Thymus (tissue), 14 donors: ENCODE measurements at places on chromosomes 5 and 9. TPM values are rescaled to one million over a fixed set of nuclear protein-coding genes. Genes with fewer than 3 reads are reported as not detected.

Gene CCDC192
- polyA plus RNA-seq, result 0.11 TPM

DNA sequence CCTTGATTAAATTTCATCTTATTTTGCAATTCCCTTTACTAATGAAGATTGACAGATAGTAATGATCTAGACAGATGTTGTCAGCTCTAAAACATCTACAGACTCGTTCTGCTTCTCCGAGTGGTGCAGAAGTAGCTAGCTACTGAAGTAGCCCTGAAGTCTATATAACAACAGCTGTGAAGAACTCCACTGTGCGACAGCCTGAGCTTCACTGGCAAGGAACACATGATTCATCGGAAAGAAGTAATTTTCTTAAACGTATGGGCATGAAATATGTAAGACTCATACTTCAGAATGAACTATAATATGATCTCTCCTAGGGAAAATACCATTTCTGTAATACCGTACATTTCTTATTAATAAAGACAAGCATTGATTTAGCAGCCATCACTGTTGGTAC, 96.2 kb downstream of the TRPM3 start:
- H3K4me1 ChIP-seq, result no peaks in the 10 kb centered on the region
- DNase-seq, result no peak
- H3K36me3 ChIP-seq, result no peaks in the 10 kb centered on the region
- no peak overlapping the region for H3K27ac ChIP-seq
- H3K27me3 ChIP-seq, result no peaks in the 10 kb centered on the region

Gene COL5A1
- 3.2 TPM for polyA plus RNA-seq

- H3K36me3 ChIP-seq, result no peaks in the 10 kb centered on the region
- DNase-seq, result no peak
- no peak overlapping the region for H3K4me3 ChIP-seq
- no peaks in the 10 kb centered on the region for H3K27me3 ChIP-seq
Measured at GRCh38 chr9:96460470-96460869, 10.5 kb downstream of the HABP4 start.

- H3K27me3 ChIP-seq, result no peaks in the 10 kb centered on the region
- DNase-seq, result no peak
Measured at GRCh38 chr9:135227641-135228251, 140.3 kb downstream of the OLFM1 start.

- no peak for DNase-seq
- H3K4me3 ChIP-seq, result no peak overlapping the region
- H3K36me3 ChIP-seq, result peaks cover 39% of the 10 kb centered on the region
- H3K27ac ChIP-seq, result no peak overlapping the region
- H3K27me3 ChIP-seq, result no peaks in the 10 kb centered on the region
Measured at GRCh38 chr5:1460054-1460682, 14.9 kb upstream of the SLC6A3 start.

Gene SLC1A1
- polyA plus RNA-seq, result 0.59 TPM

DNA sequence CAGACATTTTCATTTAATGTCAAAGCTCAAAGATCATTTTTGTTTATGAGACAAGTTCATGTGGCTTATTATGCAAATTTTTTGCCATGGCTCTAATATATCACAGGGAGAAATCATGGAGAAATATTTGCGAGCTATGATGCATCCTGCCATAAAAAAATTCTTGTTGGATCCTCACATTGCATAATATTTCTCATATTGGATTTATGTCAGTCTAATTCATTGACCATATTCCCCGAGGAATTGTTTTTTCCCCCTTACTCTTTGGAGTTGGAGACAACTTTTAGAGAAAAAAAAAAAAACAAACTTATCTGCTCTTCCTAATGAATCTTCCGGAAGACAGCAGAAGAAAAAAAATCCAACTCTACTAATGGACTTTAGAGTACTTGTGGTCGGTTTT, 4.3 kb downstream of the ZNF462 start:
- no peak overlapping the region for H3K4me3 ChIP-seq
- no peaks in the 10 kb centered on the region for H3K36me3 ChIP-seq
- H3K27ac ChIP-seq, result no peak overlapping the region
- H3K27me3 ChIP-seq, result peaks cover under 1% of the 10 kb centered on the region

DNA sequence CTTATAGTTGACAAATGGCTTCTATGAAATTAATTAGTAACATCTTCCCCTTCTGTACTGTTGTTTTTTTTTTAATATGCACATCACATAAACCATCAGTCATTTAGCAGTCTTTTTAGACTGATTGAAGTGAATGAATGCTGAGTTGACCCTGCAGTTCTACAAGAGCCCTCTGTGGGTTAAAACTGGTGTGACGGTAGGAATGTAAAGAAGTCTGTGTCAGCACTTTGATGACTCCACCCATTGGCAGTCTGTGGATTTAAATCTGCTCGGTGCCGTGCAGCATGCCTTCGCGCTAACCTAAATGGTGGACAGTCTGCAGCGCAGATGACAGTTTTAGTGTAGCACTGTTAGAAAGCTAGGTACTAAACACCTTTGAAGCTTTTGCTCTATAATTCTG, 3.1 kb downstream of the GTF3C4 start:
- H3K4me3 ChIP-seq, result no peak overlapping the region
- peak; percentile 19 for DNase-seq
- no peak overlapping the region for H3K27ac ChIP-seq
- peaks cover 18% of the 10 kb centered on the region for H3K4me1 ChIP-seq

Gene MCIDAS
- polyA plus RNA-seq, result 0.11 TPM

GRCh38 chr9:132873403-132873802, 4.7 kb downstream of the AK8 start:
- H3K27ac ChIP-seq, result no peak overlapping the region
- peaks cover 7% of the 10 kb centered on the region for H3K4me1 ChIP-seq
- H3K36me3 ChIP-seq, result no peaks in the 10 kb centered on the region
- H3K4me3 ChIP-seq, result no peak overlapping the region
- DNase-seq, result no peak

DNA sequence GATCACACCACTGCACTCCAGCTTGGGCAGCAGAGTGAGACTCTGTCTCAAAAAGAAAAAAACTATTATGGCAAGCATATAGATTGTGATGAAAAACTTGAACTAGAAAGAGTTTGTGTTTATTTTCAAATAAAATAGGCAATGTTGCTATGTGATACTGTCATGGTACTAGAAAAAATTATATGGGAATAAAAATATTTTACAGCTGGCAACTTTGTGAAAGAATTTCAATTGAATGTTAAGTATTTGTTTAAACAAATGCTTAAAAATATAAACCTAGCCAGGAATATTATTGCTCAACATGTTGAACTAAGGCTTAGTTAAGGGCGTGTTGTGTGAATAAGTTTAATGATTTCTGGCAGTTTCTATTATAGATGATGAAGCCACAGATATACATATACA, 31.7 kb downstream of the HSDL2 start:
- H3K4me3 ChIP-seq, result no peak overlapping the region
- no peak for DNase-seq
- no peaks in the 10 kb centered on the region for H3K27me3 ChIP-seq

Gene SET
- polyA plus RNA-seq, result 177 TPM

Gene PLEKHG4B
- polyA plus RNA-seq, result 0.64 TPM

DNA sequence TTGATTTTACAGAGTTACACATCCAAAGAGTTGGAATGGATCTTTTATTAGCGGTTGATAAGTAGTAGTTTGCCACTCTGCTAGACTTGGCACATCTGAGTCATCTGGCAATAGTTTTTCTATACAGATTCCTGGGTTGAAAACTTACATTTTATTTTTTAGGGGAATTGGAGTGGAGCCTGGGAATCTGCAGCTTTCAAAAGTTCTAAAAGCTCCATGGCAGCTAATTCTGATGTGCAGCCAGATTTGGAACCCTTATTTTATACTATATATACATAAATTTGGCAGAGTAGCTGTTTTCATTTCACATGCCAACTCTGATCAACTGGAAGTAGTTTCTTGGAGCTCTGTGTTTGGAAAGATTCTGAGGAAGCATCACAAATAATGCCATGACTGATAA, 715.5 kb downstream of the TLR4 start:
- H3K4me3 ChIP-seq, result no peak overlapping the region
- H3K27me3 ChIP-seq, result no peaks in the 10 kb centered on the region
- H3K4me1 ChIP-seq, result no peaks in the 10 kb centered on the region

Gene ZDHHC11B
- 2.2 TPM for polyA plus RNA-seq

Gene LCN9
- polyA plus RNA-seq, result not detected

DNA sequence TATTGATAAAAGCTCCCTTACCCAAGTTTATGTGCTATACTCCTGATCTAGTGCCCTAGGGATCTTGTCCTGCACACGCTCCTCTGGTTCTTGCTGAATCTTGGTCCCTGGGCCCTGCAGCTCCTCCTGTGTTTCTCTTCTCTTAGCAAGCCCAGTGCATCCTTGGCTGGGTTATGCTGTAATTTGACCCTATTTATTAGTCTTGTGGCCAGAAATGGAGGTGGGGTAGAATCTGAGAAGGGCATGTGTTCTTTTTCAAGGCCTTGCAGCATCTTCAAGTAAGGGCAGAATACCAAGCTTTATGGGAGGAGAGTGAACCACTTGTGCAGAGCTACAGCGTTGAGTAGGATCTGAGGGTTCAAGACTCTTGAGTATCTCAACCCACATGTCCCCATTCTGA, 366.8 kb downstream of the FAM170A start:
- no peak overlapping the region for H3K27ac ChIP-seq
- no peaks in the 10 kb centered on the region for H3K27me3 ChIP-seq
- no peak for DNase-seq
- H3K4me1 ChIP-seq, result no peaks in the 10 kb centered on the region
- no peak overlapping the region for H3K4me3 ChIP-seq

DNA sequence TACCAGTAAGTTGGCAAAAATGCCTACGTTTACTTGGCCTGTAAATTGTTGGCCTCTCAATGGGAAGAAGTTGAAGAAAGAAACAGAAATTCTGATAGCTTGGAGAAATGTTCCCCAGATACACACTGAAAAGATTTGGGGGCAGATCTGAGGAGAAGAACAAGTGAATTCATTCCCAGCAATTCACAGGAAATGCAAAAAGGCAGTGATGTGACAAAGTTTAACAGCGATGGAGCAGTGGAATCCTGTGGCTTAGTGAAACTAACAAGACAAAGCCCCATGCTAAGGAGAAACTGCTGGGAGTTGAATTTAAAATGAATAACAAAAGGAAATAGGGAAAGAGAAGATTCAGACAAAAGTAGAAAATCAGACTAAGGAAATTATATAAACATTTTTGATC, 213.2 kb upstream of the EDIL3 start:
- H3K36me3 ChIP-seq, result no peaks in the 10 kb centered on the region
- no peaks in the 10 kb centered on the region for H3K4me1 ChIP-seq
- H3K27me3 ChIP-seq, result no peaks in the 10 kb centered on the region
- H3K4me3 ChIP-seq, result no peak overlapping the region
- DNase-seq, result no peak

DNA sequence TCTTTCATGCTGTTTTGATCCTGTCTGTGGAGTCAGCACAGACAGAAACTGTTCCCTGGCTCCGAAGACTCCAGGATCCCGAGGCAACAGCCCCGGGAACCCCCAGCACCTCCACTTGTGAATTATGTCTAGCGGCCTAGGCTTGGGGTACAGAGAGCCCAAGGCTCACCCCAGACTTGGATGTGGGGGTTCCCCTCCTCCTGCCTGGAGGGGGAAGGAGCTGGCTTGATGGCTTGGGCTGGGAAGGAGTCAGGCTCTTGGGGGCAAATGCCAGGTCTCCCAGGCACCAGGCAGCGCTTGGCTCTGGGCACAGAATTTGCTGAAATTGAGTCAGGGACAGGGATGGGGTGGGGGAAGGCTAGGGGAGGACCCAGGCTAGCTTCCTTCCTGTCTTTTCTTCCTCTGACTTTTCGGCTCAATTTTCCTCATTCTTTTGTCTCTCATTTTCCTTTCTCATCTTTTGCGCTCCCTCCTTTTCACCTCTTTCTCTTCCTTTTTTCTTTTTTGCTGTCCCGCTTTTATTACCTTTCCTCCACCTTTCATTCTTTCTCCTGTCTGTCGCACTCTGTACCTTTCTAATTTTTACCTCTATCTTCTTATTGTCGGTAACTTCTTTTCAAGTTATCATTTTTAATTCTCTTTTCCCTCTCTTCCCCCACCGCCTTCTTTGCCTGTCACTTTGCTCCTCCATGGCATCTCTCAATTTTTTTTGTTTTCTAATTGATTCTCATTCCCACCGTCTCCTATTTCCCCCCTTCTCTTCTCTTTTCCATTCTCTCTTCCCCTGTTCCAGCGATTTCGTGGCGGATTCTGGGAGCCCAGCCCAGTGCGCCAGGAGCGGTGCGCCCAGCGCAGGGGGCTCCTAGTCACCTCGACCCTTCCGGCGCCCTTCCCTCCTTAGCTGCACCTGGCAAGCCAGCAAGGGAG, 10.5 kb downstream of the MSX2 start:
- no peak overlapping the region for H3K4me3 ChIP-seq
- no peaks in the 10 kb centered on the region for H3K4me1 ChIP-seq
- DNase-seq, result no peak
- H3K27ac ChIP-seq, result no peak overlapping the region
- peaks cover 77% of the 10 kb centered on the region for H3K27me3 ChIP-seq

GRCh38 chr9:113886466-113886865, 10.4 kb downstream of the ZNF618 start:
- DNase-seq, result no peak
- H3K36me3 ChIP-seq, result no peaks in the 10 kb centered on the region
- peaks cover 9% of the 10 kb centered on the region for H3K4me1 ChIP-seq
- no peak overlapping the region for H3K4me3 ChIP-seq
- H3K27me3 ChIP-seq, result no peaks in the 10 kb centered on the region

DNA sequence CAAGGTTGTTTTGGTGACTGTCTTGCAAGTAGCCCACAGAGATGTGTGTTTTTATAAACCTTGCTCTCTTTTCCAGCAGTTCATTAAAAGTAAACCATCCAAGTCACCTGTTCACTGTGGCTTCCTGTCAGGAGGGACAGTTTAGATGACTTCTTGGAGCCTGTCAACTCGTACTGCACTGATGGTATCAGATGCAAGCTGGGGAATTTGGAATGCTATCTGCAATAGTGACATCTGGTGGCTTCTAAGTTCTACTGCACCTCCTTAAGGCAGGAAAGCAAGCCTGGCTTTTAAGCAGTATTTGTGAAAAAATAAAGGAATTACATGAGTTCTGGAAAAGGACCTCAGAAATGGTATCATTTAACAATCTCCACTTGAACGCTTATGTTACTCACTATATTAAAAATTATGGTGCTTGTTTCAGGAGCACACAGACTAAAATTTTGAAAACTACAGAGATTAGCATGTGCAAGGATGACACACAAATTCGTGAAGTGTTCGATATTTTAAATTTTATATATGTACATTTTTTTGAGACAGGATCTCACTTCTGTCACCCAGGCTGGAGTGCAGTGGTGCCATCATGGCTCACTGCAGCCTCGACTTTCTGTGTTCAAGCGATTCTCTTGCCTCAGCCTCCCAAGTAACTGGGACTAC, 164.0 kb downstream of the TTC39B start:
- no peaks in the 10 kb centered on the region for H3K36me3 ChIP-seq
- no peak overlapping the region for H3K27ac ChIP-seq
- H3K4me1 ChIP-seq, result peaks cover 16% of the 10 kb centered on the region

GRCh38 chr9:135329571-135330306, 149.8 kb upstream of the PPP1R26 start:
- H3K27ac ChIP-seq, result no peak overlapping the region
- no peak for DNase-seq
- no peaks in the 10 kb centered on the region for H3K4me1 ChIP-seq
- no peak overlapping the region for H3K4me3 ChIP-seq
- H3K36me3 ChIP-seq, result no peaks in the 10 kb centered on the region
- H3K27me3 ChIP-seq, result no peaks in the 10 kb centered on the region

Gene POC5
- polyA plus RNA-seq, result 18.9 TPM

DNA sequence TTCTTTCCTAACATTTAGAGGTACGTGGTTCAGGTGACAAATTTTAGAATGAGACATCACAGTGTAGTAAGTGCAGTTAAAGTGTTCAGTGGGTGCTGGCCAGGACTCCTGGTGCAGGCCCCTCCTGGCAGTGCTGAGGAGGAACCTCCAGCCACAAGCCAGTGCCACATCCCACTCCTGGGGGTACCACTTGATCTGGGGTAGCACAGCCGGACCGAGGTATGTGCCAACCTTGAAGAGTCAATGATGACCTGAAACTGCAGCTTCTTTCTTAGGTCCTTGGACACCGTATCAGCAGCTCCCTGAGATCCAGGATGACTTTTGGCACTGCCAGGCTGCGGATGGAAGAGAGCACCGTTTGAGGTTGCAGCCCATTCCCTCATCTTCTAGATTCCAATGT, 310.4 kb upstream of the IRX4 start:
- no peak for DNase-seq
- H3K27me3 ChIP-seq, result no peaks in the 10 kb centered on the region
- no peaks in the 10 kb centered on the region for H3K4me1 ChIP-seq
